Left ventricle myocardium inferior (tissue), 1 donor: ENCODE measurements at places on chromosomes 2 and 18.

- H3K4me1 ChIP-seq = peaks cover 43% of the 10 kb centered on the region
Measured at GRCh38 chr2:65300761-65301711, 73.4 kb downstream of the ACTR2 start.

GRCh38 chr2:241803387-241804325 lies 5.3 kb upstream of the NEU4 start:
- no peak overlapping the region for H3K27ac ChIP-seq
- peak; percentile 40 for DNase-seq
- H3K4me3 ChIP-seq = peak overlapping the region; percentile 67

DNA sequence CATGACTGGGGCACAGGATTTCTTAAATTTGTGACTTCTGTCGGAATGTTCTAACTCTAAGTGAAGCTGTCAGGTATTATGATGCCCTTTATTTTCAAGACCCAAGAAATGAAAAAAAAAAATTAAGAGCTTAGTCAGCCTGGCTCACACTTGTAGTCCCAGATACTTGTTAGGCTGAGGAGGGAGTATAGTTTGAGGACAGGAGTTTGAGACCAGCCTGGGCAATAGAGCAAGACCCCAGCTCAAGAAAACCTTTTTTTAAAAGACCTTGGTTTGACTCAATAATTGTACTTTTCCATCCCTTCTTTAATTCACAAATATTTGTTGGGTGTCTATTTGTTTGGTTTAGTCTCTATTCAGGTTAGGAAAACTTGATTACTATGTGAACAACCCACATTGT lies 310.0 kb downstream of the STK39 start:
- H3K27me3 ChIP-seq = peaks cover 7% of the 10 kb centered on the region
- H3K4me1 ChIP-seq = no peaks in the 10 kb centered on the region
- H3K27ac ChIP-seq = no peak overlapping the region
- no peak overlapping the region for H3K4me3 ChIP-seq
- DNase-seq = no peak
- H3K36me3 ChIP-seq = no peaks in the 10 kb centered on the region

DNA sequence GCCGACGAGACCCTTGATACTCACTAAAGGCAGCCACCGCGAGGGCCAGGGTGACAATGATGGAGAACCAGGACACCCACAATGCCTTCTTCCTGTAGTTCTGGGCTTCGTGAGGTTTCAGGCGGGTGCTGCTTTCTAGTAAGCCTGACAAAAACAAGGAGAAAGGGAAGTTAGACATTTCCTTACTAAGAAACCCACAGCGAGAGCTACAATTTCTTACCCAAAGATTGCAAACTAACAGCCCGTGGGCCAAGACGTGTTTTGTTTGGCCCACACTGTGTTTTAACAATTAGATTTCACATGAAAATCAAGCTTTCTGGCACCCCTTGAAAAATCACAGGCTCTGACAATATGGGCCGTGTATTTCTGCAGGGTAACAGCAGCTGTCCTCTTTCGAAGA lies 5.6 kb downstream of the TMEM163 start:
- DNase-seq = no peak
- H3K4me1 ChIP-seq = peaks cover 9% of the 10 kb centered on the region
- H3K36me3 ChIP-seq = no peaks in the 10 kb centered on the region
- H3K27me3 ChIP-seq = peaks cover 93% of the 10 kb centered on the region
- H3K4me3 ChIP-seq = no peak overlapping the region

- no peak overlapping the region for H3K4me3 ChIP-seq
- no peak for DNase-seq
- H3K27me3 ChIP-seq = peaks cover 20% of the 10 kb centered on the region
- H3K4me1 ChIP-seq = peaks cover 3% of the 10 kb centered on the region
- no peaks in the 10 kb centered on the region for H3K36me3 ChIP-seq
Measured at GRCh38 chr2:96153291-96153713, 8.1 kb upstream of the DUSP2 start.

DNA sequence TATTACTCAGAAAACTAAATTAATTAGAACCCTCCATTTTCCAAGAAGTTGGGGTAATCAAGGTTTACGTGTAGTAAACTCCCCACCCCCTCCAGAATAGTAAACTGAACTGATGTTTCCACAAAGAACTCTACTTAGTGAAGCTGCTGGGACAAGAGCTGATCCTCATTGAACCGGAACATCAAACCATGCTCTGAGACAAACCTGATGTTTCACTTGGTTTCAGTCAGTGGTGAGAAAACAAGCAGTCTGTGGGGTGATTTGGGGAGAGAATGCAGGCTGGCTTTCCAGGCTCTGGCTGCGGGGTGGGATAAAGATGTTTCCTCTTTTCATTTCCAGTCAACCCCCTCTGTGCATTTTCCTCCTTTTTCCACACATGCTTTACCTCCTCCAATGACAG lies 38.2 kb downstream of the CELF4 start:
- H3K4me3 ChIP-seq = no peak overlapping the region
- no peaks in the 10 kb centered on the region for H3K36me3 ChIP-seq
- H3K4me1 ChIP-seq = peaks cover 21% of the 10 kb centered on the region

DNA sequence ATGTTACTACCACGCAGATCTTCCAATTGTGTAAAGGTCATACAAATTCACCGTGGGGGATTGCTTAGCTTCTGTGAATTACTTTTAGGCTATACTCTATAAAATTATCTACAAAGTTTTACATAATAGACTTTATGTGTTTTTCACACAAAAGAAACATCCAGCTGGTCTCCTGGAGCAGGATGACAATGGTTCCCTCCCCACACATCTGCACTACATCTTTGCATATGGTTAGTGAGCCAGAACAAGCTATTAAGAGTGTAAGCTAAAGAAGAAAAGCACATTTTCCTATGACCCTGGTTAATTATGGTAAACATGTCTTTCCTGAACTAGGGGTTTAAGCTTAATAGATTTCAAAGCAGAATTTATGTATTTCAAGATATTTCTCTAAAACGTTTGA lies 295.1 kb downstream of the ASXL3 start:
- no peaks in the 10 kb centered on the region for H3K36me3 ChIP-seq
- no peak overlapping the region for H3K27ac ChIP-seq
- no peak for DNase-seq
- no peaks in the 10 kb centered on the region for H3K27me3 ChIP-seq
- no peaks in the 10 kb centered on the region for H3K4me1 ChIP-seq

DNA sequence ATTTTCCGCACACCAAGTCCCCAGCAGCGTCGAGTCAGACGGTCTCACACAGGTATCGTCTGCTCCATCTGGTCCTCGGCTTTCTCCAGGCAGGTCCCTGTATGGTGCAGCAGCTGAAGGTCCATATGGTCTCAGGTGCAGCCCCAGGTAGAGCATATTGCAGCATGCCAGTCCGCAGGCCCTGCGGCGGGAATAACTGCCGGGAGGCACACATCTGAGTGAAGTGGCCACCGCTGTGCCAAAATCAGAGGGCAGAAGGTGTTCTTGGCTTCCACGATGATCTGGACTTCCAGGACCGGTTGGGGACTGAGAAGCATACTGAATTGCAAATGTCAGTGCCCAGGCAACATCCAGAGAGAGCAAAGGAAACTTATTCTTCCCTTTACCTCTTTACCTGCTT lies 320.3 kb downstream of the RNF144A start:
- H3K4me1 ChIP-seq = no peaks in the 10 kb centered on the region
- H3K27ac ChIP-seq = no peak overlapping the region
- H3K4me3 ChIP-seq = no peak overlapping the region
- no peak for DNase-seq

DNA sequence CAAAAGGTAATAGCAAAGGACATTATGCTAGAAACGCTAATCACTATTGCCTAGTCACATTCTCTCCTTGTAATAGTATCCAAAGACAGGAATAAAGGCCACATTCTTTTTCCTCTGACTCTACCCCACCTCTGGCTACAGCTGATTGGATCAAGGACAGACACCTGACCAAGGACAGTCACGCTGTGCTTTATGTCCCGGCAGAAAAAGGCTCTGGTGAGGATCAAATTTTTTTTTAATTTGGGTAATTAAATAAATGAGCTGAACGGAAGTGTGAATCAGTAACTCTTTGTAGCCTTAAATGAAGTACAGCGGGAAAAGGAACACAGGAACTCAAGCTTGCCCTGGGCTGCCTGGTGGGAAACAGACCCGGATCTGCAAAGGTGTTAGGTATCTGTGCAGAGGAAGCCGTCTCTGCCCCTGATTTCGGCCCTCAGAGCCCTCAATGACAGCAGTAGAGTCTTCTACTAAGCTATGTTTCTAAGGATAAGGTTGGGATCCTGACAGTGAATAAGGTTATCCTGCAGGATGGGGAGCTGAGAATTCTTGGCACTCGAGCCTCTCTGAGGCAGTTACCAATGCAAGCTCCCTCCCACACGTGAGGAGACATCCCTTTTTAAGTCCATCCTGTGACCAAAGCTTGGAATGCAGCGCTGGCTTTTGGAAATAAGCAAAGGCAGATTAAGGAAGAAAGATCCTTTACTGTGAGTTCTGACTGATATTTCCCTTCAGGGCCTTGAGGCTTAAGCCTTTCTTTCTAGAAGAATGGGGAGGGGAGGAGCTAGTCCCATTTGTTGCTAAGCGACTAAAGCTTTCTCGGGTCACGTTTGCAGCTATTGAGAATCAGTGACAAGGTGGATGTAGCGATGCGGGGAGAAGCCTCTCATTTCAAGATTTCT lies 37.8 kb upstream of the IKZF2 start:
- no peak for DNase-seq
- no peak overlapping the region for H3K27ac ChIP-seq
- no peaks in the 10 kb centered on the region for H3K27me3 ChIP-seq

DNA sequence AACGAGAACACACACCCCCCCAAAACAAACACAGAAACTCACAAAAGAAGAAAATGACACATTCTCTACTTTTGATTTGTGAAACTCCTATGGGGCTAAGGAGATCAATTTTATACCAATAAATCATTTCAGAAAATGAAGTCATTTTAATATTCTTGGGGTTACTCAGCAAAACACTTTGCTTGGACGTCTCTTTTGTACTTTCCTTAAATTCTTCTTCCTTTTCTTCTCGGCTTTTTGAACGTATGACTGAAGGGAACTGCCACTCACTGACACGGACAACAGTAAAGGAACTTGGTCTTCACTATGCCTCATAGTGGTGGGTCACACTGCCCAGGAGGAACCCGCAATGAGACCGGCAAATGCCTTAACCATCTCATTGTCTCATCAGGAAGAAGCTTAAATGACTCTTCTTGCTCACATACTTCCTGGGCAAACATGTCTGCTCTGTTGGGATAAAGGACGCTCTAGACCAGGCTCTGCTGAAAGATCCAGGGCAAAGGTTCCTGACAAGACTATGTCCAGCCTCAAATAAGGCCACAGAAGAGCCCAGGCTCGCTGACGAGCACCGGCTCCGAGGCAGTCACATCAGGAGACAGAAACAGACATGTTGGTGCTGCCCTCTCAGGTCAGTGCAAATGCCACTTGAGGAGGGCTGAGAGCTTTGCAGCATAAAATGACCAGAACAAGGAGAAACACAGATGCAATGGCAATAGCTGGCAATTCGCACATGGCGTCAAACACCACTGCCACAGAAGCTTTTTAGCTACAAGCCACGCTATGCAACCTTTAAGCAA lies 205.5 kb downstream of the TGIF1 start:
- peaks cover 9% of the 10 kb centered on the region for H3K4me1 ChIP-seq
- H3K27ac ChIP-seq = no peak overlapping the region
- no peak for DNase-seq
- H3K36me3 ChIP-seq = no peaks in the 10 kb centered on the region

GRCh38 chr2:227876300-227876801 lies 4.9 kb downstream of the DAW1 start:
- H3K27ac ChIP-seq = peak overlapping the region; percentile 77

- DNase-seq = no peak
- no peaks in the 10 kb centered on the region for H3K4me1 ChIP-seq
- H3K27me3 ChIP-seq = peaks cover 31% of the 10 kb centered on the region
Measured at GRCh38 chr2:102301867-102302362, 9.4 kb upstream of the IL1RL1 start.

GRCh38 chr2:7430869-7431641 lies 513.8 kb downstream of the RNF144A start:
- no peak overlapping the region for H3K27ac ChIP-seq
- H3K4me3 ChIP-seq = peak overlapping the region; percentile 62
- peak; percentile 61 for DNase-seq

GRCh38 chr2:179692610-179693009 lies 168.8 kb downstream of the ZNF385B start:
- H3K36me3 ChIP-seq = no peaks in the 10 kb centered on the region
- DNase-seq = no peak
- no peak overlapping the region for H3K27ac ChIP-seq
- H3K4me1 ChIP-seq = no peaks in the 10 kb centered on the region
- no peaks in the 10 kb centered on the region for H3K27me3 ChIP-seq
- no peak overlapping the region for H3K4me3 ChIP-seq

DNA sequence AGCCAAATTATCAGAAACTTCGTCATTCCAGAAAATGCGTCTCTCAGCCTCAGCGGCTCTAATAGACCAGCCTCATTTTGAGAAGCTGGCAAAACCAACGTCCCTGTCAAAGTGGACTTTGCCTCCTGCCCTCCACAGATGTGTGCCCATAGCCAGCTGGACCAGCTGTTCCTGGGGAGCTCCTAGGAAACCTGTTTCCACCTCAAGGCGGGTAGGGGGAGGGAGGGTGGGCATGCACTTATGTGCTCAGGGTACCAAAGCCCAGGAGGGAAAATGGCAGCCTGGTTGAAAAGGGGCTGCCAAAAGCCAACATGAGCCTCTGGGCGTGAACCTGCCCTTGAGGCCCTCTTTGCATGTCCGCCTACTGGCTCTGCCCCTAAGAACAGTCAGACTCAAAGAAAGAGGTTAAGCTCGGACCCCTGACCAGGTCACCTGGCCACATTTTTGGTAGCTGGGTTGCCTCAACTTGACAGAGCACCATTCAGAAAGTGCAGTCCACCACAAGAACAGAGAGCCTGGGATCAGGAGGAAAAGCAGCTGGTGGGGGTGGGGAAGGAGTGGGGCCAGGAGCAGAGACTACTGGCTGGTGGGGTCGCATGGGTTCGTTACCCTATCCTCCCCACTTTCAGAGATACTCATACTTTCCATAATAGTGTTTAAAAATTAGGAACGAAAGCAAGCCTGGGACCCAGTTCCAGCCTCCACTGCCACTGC lies 3.5 kb downstream of the PER2 start:
- no peak overlapping the region for H3K4me3 ChIP-seq
- no peak for DNase-seq
- peaks cover 75% of the 10 kb centered on the region for H3K4me1 ChIP-seq

DNA sequence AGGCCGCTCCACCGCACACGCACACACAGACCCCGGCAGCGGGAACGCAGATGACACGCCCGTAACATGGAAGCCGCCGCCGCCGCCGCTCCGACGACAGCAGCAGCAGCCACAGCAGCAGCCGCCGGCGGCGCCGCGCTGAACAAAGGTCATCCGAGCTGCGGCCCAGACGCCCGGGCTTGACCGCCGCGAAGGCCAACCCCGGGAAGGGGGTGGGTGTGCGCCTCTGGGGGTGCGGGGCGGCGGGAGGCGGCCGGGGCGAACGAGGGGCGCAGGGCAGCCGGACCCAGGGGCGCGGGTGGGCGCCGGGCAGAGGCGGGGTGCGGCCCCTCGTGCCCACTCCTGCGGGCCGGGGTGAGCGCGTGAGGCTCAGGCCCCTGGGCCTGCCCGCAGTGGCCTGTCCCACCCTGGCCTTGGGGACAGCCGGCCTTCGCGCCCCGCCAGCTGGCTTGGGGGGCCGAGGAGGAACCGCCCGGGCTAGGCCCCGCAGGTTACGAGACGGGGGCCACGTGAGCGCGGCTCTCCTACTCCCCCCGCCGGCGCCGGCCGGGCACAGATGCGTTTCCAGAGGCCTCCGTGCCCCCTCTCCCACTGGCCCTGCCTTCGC lies 1.0 kb upstream of the ZNF532 start:
- peak overlapping the region; percentile 73 for H3K4me3 ChIP-seq
- peaks cover 10% of the 10 kb centered on the region for H3K36me3 ChIP-seq
- peak; percentile 60 for DNase-seq
- H3K4me1 ChIP-seq = peaks cover 88% of the 10 kb centered on the region

GRCh38 chr18:24319757-24320156 lies 77.9 kb downstream of the OSBPL1A start:
- no peaks in the 10 kb centered on the region for H3K36me3 ChIP-seq
- DNase-seq = no peak
- H3K4me1 ChIP-seq = peaks cover 12% of the 10 kb centered on the region
- H3K27ac ChIP-seq = no peak overlapping the region
